Effector CD4-positive, alpha-beta T cell (primary cell): ENCODE measurements at places on chromosomes 11 and 22.
A peak's percentile ranks its signal among the peaks of the same experiment; 100 is the strongest.

- no peak for DNase-seq
Measured at GRCh38 chr11:12897867-12898266, 111.2 kb upstream of the RASSF10 start.

DNA sequence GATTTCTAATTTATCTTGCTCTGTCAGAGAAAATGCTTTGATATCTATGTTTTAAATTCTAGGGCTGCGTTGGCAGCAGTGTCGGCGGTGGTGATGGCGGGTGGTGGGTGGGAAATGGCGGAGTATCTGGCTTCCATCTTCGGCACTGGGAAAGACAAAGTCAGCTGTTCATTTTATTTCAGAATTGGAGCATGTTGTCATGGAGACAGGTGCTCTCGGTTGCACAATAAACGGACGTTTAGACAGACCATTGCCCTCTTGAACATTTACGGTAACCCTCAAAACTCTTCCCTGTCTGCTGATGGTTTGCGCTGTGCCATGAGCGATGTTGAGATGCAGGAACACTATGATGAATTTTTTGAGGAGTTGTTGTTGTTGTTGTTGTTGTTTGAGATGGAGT lies 36.1 kb upstream of the PHOX2A start:
- no peak for DNase-seq

DNA sequence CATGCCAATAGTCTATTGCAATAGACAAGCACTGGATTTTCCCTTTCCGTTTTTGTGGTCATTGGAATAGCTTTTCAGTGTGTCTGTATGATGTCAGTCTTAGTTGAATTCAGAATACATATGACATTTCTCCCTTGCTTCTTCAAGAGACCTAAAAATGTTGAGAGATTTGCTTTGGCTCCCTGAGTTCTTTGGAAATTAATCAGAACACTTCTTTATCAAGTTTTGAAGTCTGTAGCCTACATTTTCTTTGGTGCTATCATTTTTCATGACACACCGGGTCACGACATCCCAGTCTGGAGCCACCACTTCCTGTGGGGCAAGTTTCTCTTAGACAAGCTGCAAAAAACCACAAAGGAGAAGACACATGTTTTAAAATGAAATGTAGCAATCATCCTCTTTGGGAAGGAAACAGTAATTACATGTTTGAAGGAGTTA lies 847.1 kb downstream of the OPCML start:
- DNase-seq = no peak

DNA sequence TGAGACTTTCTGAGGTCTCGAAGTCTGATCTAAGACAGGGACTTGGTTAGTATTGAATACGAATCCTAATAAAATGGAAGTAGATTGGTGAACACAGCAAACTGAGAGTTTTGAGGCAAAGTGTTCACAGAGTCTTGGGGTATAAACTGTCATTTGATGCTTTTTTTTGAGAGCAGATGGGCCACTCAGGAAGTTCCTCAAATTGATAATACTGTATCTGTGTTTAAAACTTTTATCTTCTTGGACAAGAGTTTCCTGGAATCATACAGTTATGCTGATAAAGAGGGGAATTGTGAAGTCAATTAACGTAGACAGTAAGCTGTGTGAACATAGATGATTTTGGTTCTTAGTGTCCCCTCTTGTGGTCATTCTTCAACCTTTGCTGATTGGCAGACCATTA lies 80.0 kb upstream of the CLPB start:
- no peak for DNase-seq

- no peak for DNase-seq
Measured at GRCh38 chr11:68523743-68524142, 63.2 kb downstream of the PPP6R3 start.

GRCh38 chr11:20194470-20194869 lies 34.2 kb upstream of the DBX1 start:
- DNase-seq = no peak

DNA sequence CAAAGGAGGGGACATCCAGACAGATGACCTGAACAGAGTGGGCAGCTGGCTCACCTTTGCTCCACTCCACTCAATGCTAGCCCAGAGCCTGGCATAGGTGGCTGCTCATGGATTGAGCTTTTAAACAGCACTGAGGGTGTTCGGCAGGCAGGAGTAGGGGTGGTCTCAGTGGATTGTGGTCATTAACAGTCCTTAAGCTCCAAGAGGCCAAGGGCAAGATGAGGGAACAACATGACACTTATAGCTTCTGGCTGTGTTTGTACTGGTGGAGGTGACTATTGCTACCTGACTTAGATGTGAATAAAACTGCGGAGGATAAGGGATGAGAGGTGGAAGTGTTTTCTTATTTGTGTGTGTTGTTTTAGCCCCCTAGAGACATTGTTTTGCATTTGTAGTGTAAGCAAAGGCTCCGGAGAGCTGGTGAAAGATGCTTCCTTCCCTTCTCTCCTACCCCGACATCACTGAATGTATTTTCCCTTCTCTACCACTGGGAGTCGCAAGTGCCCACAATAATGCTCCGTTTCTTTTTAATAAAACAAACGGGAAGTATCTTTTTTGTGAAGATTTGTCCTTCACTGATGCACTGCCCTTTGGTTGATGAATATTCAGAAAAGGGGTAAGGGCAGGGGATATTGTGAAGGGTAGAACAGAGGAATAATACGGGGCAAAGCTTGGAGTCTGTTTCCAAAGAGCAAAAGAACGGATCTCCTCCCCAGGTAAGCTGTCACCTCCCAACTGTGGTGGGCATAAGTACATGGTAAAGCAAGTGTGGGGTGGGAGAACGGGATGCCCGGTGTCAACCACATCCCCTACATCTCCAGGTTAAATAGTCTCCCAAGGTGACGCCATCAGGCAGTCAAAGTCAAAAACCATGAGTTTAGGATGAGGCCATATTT lies 27.5 kb upstream of the MTNR1B start:
- no peak for DNase-seq

DNA sequence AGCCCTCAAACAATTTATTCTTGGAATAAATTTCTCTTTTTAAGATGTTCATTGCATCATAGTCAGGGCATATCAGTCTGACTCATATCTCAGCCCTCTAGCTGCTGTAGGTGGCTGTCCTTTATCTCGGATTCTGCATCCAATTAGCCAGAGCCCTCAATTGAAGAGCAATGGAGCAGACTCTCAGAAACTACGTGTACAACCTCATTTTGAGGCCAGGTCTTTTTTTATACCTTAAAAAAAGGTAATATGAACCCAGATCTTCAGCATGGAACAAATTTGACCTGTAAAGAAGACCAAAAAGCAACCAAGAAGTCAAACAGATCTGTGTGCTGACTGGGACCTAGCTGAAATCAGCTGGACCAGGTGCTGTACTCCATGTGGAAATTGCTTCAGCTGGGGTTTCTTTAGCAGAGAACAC lies 8.7 kb downstream of the OR52A5 start:
- no peak for DNase-seq

GRCh38 chr11:69343401-69344321 lies 49.7 kb downstream of the MYEOV start:
- DNase-seq = no peak

DNA sequence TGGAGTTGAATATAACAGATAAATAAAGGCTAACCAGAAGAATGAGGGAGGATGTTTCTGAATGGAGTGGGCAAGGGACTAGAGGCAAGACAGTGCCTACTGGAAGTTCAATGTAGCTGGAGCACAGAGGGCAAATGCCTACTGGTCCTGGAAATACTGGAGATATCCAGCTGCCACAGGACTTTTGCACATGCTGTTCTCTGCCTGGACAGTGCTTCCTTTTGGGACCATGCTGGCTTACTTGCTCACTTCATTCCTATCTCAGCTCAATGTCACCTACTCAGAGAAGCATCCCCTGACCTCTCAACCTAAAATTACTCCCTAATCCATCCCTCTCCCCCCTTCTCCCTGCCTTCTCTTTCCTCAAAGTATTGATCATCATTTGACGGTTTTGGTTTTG lies 20.2 kb downstream of the RASD2 start:
- DNase-seq = no peak

DNA sequence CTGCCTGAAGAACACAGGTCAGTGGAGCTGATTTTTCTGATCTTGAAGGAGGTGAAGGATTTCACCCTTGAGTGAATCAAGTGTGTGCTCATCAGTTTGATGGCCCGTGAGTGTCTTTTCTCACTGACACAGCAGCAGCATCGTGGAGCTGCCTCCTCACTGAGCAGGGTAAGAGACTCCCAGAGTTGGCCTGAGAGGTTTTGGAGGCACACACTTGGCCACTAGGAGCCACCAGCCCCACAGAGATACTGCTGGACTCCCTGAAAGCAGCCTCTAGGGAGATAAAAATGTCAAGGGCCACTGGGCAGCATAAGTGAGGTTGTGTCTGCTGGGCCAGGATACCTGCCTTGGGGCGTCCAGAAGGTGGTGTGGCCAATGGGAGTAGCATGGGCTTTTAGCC lies 245.4 kb downstream of the GRIK4 start:
- DNase-seq = no peak

DNA sequence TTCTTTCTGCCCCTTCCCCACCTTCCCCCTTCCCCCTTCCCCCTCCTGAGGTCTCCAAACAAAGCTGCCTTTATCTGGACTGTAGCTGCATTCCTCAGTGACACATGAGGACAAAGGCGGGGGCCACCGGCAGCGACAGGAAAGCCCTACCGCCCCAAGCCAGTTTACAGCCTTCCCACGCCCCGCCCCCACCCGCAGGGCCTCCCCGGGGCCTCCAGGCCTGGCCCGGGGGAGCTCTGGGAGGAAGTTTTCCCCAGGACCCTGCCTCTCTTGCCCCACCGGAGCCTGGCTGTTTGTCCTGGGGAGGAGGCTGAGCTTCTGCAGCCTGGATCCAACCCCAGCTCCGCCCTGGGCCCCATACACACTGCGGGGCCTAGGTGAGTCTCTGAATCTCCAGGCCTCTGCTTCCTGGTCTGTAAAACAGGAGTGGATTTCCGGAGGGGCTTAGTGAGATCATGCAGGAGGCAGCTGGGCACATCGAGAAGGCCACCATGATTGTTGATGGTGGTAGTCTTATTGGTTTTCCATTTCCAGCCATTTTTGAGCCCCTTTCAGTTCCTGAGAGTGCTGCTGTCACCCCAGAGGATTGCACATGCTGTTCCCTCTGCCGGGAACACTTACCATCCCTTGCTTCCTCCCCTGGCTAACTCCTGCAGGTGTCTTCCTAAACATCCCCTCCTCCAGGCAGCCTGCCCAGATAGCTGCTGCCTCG lies 130.7 kb downstream of the MN1 start:
- no peak for DNase-seq

GRCh38 chr11:70464509-70465361 lies 66.4 kb downstream of the CTTN start:
- no peak for DNase-seq

DNA sequence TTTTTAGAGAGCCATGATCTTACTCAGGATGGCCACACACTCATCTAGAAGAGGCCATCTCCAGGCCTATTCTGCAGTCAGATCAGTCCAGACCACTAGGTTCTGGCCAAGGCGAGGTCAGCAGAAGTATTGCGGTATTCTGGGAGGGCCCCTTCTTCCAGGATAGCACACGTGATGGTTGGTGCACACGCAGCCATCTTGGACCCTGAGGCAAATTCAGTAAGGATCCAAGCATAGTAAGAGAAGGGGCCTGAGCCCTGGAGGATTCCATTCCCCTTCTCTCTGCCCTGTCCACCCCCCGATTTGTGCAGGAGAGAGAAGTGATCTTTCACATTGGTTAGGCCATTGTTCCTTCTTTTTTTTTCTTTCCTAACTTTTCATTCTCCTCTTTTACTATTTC lies 957.9 kb downstream of the BRD1 start:
- DNase-seq = no peak

DNA sequence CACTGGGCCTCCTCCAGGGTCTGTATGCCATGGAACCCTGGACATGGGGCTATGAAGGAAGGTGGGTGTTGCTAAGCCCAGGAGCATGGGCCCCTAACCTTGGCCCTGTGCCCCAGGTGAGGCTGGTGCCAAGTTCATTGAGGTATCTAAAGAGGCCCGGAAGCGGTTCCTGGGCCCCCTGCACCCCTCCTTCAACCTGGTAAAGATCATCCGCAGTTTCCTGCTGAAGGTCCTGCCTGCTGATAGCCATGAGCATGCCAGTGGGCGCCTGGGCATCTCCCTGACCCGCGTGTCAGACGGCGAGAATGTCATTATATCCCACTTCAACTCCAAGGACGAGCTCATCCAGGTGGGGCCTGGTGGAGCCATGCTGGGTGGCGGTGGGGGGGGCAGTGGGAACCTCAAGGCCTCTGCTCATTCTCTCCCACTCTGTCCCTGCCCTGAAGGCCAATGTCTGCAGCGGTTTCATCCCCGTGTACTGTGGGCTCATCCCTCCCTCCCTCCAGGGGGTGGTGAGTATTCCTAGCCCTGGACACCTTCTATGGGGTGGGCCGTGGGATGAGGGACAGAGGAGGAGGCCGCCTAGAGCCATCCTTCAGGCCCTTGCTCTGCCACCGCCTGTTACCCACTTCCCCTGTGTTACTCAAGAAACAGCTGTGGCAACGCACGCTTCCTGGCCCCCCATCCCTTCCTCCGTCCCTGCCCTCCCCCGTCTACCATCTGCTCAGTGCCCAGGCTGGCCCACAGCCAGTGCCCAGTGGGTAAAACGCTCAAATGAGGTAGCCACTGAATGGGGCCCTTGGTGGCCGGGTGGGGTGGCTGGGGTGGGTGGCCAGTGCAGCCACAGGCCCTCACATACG lies 3.0 kb downstream of the PNPLA2 start:
- no peak for DNase-seq

GRCh38 chr11:107563702-107564101 lies 1.8 kb downstream of the ALKBH8 start:
- peak; percentile 14 for DNase-seq

- DNase-seq = no peak
Measured at GRCh38 chr22:32911503-32911902, 110.0 kb downstream of the TIMP3 start.

DNA sequence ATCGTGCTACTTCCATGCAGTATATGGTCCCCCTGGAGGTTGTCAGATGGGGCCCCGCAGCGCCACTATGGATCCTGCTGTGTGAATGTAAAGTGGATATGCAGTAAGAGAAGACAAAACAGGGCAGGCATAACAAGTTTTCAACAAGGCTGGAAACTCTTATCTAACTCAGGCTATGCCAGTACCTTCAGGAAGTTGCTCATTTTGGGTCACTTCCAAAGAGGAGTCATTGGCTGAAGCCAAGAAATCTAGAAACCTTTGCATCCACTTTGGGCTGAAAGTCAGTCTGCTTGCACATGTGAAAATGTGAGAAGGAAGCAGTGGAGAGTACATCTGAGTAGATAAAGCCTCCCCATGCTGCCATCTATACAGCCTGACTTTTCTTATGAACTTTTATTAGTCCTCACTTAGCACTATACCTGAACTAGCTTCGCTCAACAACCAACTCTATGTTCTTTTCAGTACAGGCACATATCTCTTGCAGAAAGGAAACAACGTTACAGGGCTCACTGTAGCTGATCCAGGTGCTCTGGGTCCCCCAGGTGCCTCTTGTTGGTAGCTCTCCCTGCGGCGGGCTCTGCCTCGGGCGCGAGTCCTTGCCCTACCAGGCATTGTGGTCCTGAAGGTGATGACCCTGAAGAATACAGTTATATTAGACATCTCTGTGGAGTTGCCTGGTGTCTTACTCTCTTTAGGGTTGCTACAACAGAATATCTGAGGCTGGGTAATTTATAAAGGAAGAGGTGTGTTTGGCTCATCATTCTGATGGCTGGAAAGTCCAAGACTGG lies 12.4 kb downstream of the PIWIL3 start:
- no peak for DNase-seq
